Smooth muscle cell of the brain vasculature (primary cell): ENCODE measurements at places on chromosomes 2 and 18.

- DNase-seq: no peak
These were observed 19.6 kb upstream of the GREB1 start for GRCh38 chr2:11514081-11514730.

- DNase-seq: no peak
These were observed 12.7 kb upstream of the SELENOI start for GRCh38 chr2:26333293-26333692.

DNA sequence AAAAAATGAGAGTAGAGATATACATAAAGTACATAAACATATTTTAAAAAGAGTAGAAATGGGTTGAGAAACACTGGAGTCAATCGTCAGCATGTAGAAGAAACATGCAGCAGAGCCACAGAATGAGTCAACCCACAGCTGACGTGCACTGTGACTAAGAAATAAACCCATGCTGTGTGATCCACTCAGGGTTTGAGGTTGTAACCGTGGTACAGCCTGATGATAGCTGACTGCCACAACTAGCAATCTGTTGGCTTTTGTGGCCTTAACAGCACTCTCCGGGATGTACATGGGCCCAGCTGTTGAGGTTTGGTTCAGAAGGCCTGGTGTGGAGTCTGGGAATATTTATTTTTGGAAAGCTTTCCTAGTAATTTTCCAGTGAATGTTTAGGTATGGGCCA, 554.4 kb upstream of the MEX3C start:
- DNase-seq: no peak

DNA sequence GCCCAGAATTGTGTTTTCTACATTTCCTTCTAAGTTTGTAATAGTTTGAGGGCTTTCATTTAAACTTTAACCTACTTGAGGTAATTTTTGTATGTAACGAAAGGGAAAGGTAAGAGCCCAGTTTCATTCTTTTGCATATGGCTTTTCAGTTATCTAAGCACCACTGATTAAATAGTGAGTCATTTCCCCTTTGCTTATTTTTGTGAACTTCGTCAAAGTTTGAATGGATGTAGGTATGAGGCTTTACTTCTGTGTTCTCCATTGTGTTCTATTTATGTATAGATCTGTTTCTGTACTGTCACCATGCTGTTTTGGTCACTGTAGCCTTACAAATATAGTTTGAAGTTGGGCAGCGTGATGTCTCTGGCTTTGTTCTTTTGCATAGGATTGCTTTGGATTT, 944.8 kb upstream of the CNTNAP5 start:
- no peak for DNase-seq

DNA sequence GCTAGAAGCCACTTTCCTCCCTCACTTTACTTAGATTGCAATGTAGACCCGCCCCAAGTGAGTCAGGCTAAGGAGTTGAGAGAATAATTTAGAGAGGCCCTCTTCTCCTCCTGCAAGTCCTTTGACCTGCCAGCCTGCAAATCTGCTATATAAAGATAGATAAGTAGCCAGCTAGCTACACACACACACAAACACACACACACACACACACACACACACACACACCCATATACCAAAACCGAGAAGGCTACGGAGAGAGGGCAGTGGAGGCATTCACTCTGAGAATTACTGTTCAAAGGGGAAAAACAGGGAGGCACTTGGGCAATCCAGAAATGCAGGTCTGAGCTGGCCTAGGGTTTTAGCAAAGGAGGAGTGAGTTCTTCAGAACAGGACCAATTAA, 23.0 kb upstream of the SMAD7 start:
- DNase-seq: no peak

DNA sequence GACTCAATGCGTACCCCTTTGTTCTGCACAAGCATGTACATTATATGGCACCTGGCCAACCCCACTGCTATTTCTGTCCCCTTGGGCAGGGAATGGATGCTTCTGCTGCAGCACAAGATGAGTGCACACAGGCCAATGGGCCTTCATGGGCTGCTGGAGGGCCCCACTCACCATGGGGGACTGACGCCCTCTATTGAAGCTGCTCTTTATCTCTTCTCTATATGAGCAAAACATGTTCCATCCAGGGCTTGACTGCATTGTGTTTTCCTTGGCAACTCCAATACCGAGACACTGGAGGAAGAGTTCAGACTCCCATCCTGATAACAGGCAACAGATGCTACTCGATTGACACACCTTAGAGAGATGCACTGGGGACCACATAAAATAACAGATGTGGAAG, 251.6 kb upstream of the NCKAP5 start:
- DNase-seq: no peak

DNA sequence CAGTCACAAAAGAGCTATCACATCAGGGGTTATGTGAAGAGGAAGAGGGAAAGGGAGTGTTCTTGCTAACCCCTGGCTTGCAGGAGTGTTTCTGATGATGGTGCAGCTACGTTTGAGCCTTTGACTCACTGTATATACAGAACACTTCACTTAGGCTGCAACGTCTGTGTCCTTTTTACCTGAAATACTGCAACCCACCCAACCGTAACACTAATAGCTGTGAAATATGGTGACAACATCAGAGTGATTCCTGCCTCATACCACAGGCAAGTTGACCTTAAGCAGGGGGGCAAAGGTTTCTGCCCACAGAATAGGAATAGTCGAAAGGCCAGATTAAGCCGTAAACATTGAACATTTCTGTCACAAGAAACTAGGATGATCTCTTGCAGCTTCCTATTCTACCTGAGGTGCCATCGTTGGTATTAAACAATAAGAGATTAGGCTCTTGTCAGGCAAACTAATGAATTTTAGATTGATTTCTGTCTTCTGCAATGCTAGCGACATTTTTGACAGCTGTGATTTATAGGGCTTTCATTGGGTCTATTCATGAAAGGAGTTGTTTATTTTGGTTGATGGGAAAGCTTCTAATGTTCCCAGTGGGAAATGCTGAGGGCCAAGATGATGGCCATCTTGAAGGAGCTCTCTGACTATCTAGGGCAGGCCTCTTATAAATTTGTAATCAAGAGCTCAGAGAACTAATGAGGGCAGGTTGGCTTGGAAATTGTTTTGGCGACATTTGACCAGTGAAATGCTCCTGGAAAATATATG, 316.8 kb downstream of the PIK3C3 start:
- no peak for DNase-seq

DNA sequence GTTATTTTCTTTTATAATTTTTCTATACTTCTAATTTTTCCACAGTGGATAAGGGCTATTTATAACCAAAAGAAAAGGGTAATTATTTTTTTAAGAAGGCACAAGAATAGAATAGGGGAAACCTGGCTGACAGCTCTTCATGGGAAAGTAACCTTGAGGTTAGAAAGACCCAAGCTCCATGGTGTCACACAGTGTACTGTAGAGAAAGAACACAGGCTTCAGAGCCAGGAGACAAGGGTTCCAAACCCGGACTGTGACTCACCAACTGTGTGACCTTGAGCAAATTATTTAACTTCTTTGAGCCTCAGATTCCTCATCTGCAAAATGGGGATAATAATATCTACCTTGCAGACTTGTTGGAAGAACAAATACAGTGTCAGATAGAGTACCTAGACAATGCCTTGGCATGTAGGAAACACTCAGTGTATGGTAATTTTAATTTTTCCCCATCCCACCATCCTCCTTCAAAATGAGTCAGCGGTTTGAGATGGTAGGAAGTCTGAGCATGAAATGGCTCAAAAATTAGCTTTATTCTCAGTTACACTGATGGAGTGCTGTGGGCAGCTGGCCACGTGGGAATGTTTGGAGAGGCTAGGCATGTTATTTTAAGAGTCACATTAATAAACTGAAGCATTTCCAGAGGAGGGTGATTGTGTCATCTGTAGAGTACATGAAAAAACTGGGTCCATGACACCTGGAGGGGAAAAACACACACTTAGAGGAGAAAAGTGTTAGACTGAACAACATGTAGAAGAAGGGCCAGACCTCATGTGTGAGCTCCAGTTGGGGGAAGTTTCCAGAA, 36.7 kb downstream of the TMEM37 start:
- DNase-seq: no peak

- no peak for DNase-seq
These were observed 9.9 kb upstream of the CTLA4 start for GRCh38 chr2:203857656-203858055.

GRCh38 chr2:224284134-224284946, 117.6 kb downstream of the FAM124B start:
- peak; percentile 24 for DNase-seq

- no peak for DNase-seq
These were observed 114.7 kb downstream of the RTP5 start for GRCh38 chr2:241984271-241984655.

- no peak for DNase-seq
These were observed 430.4 kb downstream of the LPIN1 start for GRCh38 chr2:12176623-12177454.

DNA sequence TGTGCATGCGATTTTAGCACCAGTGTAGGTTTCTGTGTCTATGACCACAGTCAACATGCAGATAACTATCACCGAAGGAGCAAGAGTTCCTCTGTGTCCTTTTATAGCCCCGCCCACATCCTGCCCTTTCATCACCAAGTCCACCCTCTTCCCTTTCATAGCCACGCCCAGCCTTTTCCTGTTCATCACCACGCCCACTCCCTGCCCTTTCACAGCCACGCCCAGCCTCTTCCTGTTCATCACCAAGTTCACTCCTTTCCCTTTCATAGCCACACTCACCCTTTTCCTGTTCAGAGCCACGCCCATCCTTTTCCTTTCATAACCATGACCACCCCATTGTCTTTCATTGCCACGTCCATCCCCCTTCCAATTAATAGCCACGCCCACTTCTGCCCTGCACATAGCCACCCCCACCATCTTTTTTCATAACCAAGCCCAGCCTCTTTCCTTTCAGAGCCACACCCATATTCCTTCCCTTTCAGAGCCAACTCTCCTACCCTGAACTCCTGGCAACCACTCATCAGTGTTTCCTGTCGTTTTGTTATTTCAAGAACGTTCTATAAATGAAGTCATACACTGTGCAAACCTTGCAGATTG, 273.9 kb downstream of the MYT1L start:
- peak; percentile 31 for DNase-seq

- no peak for DNase-seq
These were observed 3.8 kb upstream of the ARHGAP25 start for GRCh38 chr2:68730828-68731227.

- DNase-seq: no peak
These were observed 2.1 kb downstream of the PDIA6 start for GRCh38 chr2:10810202-10811161.
